ENCODE measurements at places on chromosomes 5 and 9. TPM values are rescaled to one million over a fixed set of nuclear protein-coding genes. Genes with fewer than 3 reads are reported as not detected.

Gene NEUROG1
- polyA plus RNA-seq = not detected

Gene NUTM2F
- not detected for polyA plus RNA-seq

Gene FOXD4L6
- polyA plus RNA-seq = not detected

Gene PALM2AKAP2
- polyA plus RNA-seq = not detected

Gene DRD1
- polyA plus RNA-seq = not detected

DNA sequence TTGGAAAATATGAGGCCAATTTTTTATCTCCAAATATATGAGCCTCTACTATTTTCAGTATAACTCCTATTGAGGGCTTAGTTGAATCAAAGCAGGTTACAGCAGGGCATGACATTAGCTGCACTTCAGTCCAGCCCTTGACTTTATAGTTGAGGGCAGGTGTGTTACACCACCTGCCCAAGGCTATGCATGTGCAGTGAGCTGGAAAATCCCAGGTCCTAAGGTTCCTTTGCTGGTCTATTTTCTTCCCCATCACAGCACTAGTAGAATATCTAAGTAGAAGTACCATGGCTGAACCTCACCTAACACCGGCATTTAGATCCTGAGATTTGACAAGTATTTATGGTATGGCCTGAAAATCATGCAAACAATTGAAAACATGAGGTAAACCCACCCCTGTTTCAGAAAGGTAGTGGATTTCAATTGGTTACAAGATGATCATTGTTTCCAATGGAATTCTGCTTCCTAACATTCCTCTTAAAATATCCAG lies 201.1 kb downstream of the SEMA5A start:
- DNase-seq = no peak

- DNase-seq = no peak
Observed at GRCh38 chr5:88824892-88825583, 57.9 kb downstream of the MEF2C start.

- DNase-seq = no peak
Observed at GRCh38 chr9:87950765-87951488, 23.4 kb downstream of the CDK20 start.

DNA sequence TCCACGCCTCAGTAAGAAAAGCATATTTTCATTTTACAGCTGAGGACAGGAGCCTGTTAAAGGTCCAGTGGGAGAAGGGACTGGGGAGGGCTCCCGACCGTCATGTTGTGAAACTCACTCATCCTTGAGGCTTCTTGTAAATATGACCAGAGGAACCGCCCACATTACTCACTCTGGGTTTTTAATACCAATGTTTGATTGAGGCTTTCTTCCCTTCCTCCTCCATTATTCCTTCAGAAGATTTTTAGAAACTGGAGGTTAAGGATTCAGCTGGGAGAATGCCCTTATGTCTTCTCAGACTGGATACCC lies 61.4 kb upstream of the GLRX start:
- DNase-seq = no peak

GRCh38 chr5:139904816-139905661 lies 109.4 kb downstream of the PSD2 start:
- DNase-seq = no peak

GRCh38 chr9:117178596-117179375 lies 236.1 kb downstream of the ASTN2 start:
- no peak for DNase-seq

DNA sequence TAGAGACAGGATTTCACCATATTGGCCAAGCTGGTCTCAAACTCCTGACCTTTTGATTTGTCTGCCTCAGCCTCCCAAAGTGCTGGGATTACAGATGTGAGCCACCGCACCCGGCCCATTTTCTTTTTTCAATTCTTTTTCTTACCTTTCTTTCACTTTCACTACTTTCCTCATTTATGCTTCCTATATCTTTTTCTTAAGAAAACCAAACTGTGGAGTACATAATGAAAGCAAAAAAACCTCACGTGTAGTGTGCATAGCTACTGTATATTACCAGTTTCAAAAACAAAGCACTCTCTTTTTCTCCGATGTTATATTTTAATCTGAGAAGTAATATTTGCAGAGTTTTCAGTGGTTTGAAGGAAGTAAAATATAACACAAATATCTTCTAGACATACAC lies 8.0 kb upstream of the CAST start:
- DNase-seq = no peak

- DNase-seq = no peak
Observed at GRCh38 chr5:178201927-178202235, 2.5 kb upstream of the HNRNPAB start.

GRCh38 chr5:18778225-18778624 lies 1144.0 kb downstream of the TAF11L14 start:
- DNase-seq = no peak

DNA sequence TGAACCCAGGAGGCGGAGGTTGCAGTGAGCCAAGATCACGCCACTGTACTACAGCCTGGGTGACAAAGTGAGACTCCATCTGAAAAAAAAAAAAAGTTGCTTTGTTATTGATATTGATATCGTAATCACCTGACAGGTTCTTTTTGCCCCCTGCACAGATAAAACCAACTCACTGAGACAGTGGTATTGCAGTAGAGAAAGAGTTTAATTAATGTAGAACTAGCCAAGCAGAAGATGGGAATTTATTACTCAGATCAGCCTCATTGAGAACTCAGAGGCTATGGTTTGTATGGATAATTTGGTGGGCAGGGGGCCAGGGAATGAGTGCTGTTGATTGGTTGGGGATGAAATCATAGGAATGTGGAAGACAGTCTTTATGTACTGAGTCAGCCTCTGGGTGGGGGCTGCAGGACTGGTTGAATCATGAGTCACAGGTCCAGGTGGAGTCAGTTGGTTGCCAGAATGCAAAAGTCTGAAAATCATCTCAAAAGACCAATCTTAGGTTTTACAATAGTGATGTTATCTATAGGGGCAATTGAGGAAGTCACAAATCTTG lies 35.8 kb upstream of the MEGF10 start:
- no peak for DNase-seq

DNA sequence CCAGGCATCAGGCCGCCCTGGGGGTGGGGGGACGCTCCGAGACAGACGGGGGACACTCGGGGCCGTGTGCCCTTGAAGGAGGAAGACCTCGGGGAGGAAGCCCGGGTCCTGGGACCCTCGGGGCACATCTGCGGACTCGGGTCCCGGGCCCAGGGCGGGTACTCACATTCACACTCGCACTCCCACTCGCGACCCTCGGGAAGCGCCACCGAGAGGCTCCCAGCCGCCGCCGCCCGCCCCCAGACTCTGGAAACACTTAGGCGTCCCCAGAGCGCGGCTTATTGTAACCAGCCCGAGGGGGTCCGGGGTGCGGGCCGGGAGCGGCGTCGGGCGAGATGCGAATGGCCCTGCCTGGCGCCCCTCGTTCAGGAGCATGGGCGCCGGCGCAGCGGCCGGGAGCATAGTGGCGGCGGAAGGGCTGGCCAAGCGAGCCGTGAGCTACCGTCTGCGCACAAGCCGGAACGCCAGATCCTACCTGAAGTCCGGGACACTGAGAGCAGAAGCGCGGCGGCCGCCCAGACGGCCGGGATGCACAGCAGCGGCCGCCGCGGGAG lies 559 bp downstream of the ROR2 start:
- DNase-seq = no peak

GRCh38 chr9:106356924-106357323 lies 506.0 kb upstream of the ZNF462 start:
- DNase-seq = no peak

Measured in naive thymus-derived CD8-positive, alpha-beta T cell (primary cell).